ENCODE measurements at places on chromosomes 6 and 20. TPM values are rescaled to one million over a fixed set of nuclear protein-coding genes. Genes with fewer than 3 reads are reported as not detected.
A peak's percentile ranks its signal among the peaks of the same experiment; 100 is the strongest.

- DNase-seq = no peak
- no peaks in the 10 kb centered on the region for H3K27me3 ChIP-seq
- no peaks in the 10 kb centered on the region for H3K4me1 ChIP-seq
- no peak overlapping the region for H3K4me3 ChIP-seq
Observed at GRCh38 chr6:127212376-127212775, 54.3 kb upstream of the RNF146 start.

DNA sequence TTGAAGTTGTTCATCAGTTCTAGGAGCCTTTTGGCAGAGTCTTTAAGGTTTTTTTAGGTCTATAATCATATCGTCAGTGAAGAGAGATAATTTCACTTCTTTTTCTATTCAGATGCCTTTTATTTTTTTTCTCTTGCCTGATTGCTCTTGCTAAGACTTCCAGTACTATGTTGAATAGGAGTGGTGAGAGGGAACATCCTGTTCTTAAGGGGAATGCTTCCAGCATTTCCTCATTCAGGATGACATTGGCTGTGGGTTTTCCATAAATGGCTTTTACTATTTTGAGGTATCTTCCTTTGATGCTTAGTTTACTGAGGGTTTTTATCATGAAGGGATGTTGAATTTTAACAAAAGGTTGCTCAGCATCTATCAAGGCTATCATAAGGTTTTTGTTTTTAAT is 109.5 kb downstream of the CLVS2 start:
- H3K27ac ChIP-seq = no peak overlapping the region
- no peaks in the 10 kb centered on the region for H3K27me3 ChIP-seq
- no peaks in the 10 kb centered on the region for H3K36me3 ChIP-seq
- DNase-seq = no peak

GRCh38 chr6:28225056-28225834 is at the start of gene ZSCAN9:
TSS of gene ZSCAN9 (plus strand) at chr6:28225275. CDS start at chr6:28227085, 1,810 bp downstream.
- H3K27ac ChIP-seq = peak within 1 kb of the TSS; percentile 85
- peaks cover 7% of the 10 kb centered on the region for H3K4me1 ChIP-seq
- H3K27me3 ChIP-seq = no peaks in the 10 kb centered on the region
- peaks cover 33% of the 10 kb centered on the region for H3K36me3 ChIP-seq

GRCh38 chr6:4743062-4743461 is 33.1 kb upstream of the CDYL start:
- H3K27me3 ChIP-seq = no peaks in the 10 kb centered on the region
- no peak for DNase-seq
- H3K4me1 ChIP-seq = peaks cover 4% of the 10 kb centered on the region
- no peak overlapping the region for H3K27ac ChIP-seq

GRCh38 chr6:14070457-14070856 is 47.1 kb upstream of the CD83 start:
- H3K4me3 ChIP-seq = no peak overlapping the region
- no peaks in the 10 kb centered on the region for H3K36me3 ChIP-seq
- peaks cover 6% of the 10 kb centered on the region for H3K4me1 ChIP-seq
- DNase-seq = no peak

DNA sequence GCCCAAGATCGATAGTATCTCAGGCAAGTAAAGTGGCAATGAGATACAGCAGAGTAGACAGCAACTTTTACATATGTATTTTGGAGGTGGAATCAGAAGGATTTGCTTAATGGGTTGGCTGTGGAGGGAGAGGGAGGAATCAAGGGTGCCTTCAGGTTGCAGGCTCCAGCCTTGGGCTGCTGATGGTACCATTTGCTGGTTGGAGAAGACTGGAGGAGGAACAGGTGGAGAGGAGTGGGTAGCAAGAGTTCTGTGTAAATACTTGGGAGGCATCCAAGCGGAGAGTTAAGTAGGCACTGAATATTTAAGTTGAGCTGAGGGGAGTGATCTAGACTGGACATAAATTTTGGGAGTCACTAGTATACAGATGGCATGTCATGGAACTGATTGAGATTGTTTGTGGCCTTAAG is 5.2 kb downstream of the BICRAL start:
- DNase-seq = no peak
- H3K4me1 ChIP-seq = peaks cover 22% of the 10 kb centered on the region
- H3K36me3 ChIP-seq = peaks cover 4% of the 10 kb centered on the region
- no peaks in the 10 kb centered on the region for H3K27me3 ChIP-seq
- peak overlapping the region; percentile 24 for H3K27ac ChIP-seq

GRCh38 chr6:1871724-1872315 is 262.1 kb downstream of the FOXC1 start:
- H3K4me1 ChIP-seq = no peaks in the 10 kb centered on the region
- no peak overlapping the region for H3K27ac ChIP-seq
- H3K4me3 ChIP-seq = no peak overlapping the region
- no peak for DNase-seq
- H3K27me3 ChIP-seq = peaks cover 18% of the 10 kb centered on the region

DNA sequence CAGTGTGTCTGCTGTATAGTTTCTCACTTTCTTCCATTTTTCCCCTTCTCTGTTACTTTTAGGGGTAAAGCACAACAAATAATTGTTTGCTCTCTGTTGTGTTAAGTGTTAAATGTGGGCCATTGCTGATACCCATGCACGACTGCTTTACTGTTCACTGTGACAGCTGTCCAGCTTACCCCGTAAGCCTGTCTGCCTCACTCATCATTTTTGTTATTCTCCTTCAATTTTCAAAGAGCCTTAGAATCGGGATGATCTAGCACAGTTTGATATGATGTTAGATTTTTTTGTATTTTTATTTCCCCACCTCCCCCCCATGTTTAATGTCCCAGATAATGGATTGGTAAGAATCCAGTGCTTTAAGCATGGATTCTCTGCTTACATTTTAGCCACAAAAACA is 41.2 kb upstream of the MLIP start:
- no peak for DNase-seq
- H3K27me3 ChIP-seq = no peaks in the 10 kb centered on the region
- H3K27ac ChIP-seq = no peak overlapping the region
- H3K36me3 ChIP-seq = no peaks in the 10 kb centered on the region
- no peak overlapping the region for H3K4me3 ChIP-seq

DNA sequence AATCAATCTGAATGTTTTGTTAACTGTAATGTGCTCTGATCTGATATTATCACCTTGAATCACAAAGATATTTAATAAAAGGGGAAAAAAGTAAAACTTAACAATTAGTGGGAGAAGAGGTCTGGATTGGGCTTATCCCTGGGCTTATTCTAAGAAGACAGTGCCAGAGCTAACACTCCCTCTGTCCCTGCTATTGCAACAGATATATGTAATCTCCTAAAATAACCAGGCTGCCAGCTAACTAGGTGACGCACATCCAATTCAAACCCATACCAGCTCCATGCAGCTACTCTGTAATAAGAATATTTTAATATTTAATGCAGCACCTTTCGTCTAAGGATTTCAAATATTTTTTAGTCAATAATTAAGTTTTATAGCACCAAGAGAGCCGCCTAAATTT is 330.1 kb upstream of the MARCKS start:
- H3K4me1 ChIP-seq = no peaks in the 10 kb centered on the region
- no peaks in the 10 kb centered on the region for H3K27me3 ChIP-seq
- H3K36me3 ChIP-seq = no peaks in the 10 kb centered on the region
- no peak overlapping the region for H3K4me3 ChIP-seq
- DNase-seq = no peak

DNA sequence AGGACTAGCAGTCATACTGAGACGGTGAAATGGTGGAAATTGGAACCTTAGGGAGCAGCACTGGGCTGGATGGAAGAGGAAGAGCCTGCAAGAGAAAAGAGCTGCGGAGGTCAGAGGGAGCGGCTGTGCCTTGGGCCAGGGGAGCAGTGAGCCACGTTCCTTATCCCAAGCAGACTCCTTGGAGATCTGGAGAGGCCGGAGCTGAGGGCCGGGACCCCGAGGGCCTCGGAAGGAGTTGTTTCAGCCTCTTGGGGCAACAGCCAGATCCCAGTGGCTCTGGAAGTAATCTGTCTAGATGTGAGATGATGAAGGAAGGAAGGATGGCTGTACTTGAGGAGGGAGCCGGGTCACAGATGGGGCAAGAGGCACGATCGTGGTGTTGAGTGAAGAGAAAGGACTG is 16.1 kb downstream of the PCMTD2 start:
- DNase-seq = no peak
- no peak overlapping the region for H3K4me3 ChIP-seq
- H3K36me3 ChIP-seq = peaks cover 6% of the 10 kb centered on the region
- peaks cover 8% of the 10 kb centered on the region for H3K4me1 ChIP-seq
- no peak overlapping the region for H3K27ac ChIP-seq

Gene DUSP15
- not detected for total RNA-seq

Gene PRSS16
- total RNA-seq = 12.1 TPM

Gene GSS
- 85.7 TPM for total RNA-seq

Gene TXLNB
- total RNA-seq = not detected

Gene BANF2
- not detected for total RNA-seq

Gene SCRT2
- 0.75 TPM for total RNA-seq

Gene PPP1R3D
- total RNA-seq = 2.6 TPM

Gene TMEM244
- not detected for total RNA-seq
